CD4-positive, alpha-beta T cell treated with Interleukin-4 for 1 hour (primary cell): ENCODE measurements at places on chromosomes 16 and 17.

GRCh38 chr16:56933828-56934598 lies 2.1 kb downstream of the HERPUD1 start:
- no peak for DNase-seq

- no peak for DNase-seq
Observed at GRCh38 chr16:2817340-2818271, 569 bp downstream of the PRSS21 start.

DNA sequence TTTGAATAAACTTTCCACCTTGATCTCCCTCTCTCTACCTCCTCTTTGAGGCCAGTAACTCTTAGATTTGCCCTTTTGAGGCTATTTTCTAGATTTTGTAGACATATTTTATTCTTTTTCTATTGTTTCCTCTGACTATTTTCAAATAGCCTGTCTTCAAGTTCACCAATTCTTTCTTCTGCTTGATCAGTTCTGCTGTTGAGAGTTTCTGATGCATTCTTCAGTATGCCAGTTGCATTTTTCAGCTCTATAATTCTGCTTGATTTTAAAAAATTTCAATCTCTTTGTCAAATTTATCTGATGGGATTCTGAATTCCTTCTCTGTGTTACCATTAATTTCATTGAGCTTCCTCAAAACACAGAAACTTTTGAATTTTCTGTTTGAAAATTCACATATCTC lies 257.5 kb downstream of the HAPSTR1 start:
- DNase-seq = no peak

DNA sequence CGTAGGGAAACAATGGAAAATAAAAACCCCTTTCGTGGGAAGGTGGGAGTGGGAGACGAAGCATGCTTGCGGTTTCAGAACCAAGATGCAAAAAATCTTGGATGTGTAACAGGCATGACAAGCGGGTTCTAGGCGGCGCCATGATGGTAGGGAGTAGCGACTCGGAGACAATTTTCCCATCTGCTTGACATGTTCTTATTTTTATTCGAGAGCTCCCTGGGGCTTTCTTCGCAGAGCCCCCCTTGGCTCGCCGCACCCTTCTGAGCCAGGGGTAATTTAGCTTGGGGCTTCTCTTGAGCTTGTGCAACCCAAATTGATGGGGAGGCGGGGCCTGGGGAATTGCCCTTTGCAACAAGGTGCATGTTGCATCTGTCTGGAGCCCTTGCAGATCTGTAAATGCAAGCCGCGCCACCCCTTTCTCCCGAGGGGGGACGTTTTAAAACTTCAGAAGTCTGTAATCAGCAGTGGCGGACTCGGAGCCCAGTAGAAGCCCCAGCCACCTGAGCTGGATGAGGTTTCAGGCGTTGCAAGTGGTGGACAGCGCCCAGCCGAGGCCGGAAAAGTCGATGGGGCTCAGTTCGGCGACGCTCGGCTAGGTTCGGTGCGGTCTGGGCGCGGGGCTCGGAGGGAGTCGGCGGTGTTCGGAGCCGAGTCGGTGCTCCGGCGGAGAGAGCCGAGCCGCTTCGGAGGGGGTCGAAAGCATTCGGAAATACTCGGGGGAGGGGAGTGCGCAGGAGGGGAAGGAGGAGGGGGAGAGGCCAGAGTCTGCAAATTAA lies 2.9 kb downstream of the GNAO1 start:
- peak; percentile 73 for DNase-seq

- no peak for DNase-seq
Observed at GRCh38 chr17:27153005-27153404, 140.9 kb upstream of the WSB1 start.

DNA sequence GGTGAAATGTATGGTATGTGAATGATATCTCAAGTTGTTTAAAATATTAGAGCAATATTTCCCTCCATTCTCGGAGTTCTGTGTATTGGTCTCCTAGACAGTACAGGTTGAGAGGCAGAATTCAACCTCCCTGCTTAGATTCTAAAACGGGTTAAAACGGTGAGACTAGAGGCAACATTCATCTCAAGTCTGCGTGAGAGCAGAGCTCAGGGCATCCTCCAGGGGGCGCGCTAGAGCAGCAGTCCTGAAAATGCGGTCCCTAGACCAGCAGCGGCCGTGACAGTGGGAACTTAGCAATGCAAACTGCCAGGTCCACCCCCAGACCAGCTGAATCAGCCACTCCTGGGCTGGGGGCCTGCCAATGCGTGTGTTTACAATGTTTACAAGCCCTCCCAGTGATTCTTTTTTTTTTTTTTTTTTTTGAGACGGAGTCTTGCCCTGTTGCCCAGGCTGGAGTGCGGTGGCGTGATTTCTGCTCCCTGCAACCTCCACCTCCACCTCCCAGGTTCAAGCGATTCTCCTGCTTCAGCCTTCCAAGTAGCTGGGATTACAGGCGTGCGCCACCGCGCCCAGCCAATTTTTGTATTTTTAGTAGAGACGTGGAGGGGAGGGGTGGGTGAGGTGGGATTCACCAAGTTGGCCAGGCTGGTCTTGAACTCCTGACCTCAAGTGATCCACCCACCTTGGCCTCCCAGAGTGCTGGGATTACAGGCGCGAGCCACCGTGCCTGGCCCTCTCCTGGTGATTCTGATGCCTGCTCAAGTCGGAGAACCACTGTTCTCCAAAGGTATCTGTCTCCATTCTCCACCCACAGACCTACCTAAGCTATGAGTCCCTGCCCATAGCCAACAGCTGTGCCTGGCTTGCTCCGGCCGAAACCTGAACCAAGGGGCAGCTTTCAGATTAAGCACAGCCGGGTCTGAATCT lies 24.2 kb downstream of the KLHL36 start:
- peak; percentile 80 for DNase-seq

DNA sequence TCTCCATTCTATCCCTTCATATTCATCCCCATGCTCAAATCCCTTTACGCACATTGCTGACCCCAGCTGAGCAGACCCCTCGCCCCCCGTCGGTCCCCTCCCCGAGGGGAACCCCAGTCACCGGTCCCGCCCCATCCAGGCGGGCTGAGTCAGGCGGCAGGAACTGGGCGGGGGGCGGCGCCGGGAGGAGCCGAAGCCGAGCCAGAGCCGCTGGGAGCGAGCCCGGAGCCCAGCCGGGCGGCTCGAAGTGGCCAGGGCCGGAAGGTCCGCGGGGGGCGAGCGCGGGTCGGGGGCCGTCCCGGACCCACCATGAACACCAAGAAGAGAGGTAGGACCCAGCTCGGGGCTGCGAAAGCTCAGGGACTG lies 8.6 kb downstream of the RIPOR1 start:
- peak; percentile 49 for DNase-seq

DNA sequence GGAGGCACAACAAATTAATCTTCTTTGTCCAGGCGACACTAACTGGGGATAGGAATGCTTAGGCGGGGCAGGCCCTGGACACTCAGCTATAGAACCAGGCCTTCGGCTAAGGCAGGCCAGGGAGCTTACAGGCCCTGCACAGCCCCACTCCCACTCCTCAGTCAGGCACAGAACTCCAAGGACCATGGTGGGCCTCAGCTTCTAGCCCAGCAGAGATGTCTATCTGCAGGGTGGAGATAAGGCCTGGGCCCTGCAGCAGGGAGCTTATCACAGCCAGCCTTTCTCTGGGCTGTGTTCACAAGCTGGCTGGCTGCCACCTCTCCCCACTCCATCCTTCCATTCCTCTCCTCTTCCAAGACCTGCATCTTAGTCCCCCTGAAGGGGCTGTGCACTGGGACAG lies 68.1 kb downstream of the TMEM132E start:
- no peak for DNase-seq

- no peak for DNase-seq
Observed at GRCh38 chr17:47844814-47845715, 4.0 kb upstream of the SCRN2 start.

- no peak for DNase-seq
Observed at GRCh38 chr16:73921295-73921694, 375.3 kb upstream of the PSMD7 start.

GRCh38 chr16:1257561-1258224 lies 1.8 kb downstream of the TPSD1 start:
- no peak for DNase-seq

DNA sequence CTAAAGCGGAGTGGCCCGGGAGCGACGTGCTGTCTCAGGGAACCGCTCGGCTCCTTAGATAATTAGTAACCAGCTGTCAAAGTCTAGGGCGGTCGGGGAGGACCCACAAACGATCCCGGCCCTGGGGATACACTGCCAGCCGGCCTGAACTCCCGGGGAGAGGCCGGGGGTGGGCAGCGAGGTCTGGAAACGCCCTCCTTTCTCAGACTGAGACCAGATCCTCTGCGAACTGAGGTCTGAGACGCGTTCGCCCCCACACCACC lies 1.3 kb downstream of the HNF1B start:
- DNase-seq = no peak

DNA sequence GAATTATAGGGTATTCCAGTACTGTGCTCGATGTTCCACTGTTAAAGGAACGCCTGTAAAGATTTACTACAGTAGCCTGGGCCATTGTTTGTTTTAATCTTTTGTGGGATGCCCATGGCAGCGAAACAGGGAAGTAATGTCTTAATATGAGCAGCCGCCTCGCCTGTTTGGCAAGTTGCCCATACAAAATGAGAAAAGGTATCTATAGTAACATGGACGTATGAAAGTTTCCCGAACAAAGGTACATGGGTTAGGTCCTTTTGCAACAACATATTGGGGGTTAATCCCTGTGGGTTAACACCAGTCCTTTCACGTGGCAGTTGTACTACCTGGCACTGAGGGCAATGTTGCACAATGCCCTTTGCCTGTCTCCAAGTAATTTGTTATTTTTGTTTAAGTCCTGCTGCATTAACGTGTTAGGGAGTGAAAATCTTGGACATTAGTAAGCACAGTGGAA lies 21.1 kb upstream of the TMC5 start:
- DNase-seq = no peak

DNA sequence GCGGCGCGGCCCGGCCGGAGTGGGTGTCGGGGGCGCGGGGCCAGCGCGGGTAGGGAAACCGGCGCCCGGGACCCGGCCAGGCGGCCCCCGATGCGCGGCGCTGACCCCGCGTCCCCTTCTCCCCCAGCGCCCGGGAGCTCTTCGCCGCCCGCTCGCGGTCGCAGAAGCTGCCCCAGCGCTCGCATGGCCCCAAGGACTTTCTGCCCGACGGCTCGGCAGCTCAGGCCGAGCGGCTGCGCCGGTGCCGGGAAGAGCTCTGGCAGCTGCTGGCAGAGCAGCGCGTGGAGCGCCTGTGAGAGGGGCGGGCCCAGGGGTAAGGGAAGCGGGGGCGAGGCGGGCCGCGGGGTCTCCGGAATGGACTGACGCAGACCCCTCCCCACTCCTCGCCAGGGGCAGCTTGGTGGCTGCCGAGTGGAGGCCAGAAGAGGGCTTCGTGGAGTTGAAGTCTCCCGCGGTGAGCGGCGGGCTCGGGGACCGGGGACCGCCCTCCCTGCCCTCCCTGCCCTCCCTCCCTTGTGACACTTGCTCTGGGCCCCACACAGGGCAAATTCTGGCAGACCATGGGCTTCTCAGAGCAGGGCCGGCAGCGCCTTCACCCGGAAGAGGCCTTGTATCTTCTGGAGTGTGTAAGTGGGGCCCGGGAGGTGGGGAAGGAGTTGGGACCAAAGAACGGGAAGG lies 430 bp downstream of the TSEN54 start:
- DNase-seq = peak; percentile 28

GRCh38 chr16:17744921-17745572 lies 274.3 kb upstream of the XYLT1 start:
- DNase-seq = no peak

DNA sequence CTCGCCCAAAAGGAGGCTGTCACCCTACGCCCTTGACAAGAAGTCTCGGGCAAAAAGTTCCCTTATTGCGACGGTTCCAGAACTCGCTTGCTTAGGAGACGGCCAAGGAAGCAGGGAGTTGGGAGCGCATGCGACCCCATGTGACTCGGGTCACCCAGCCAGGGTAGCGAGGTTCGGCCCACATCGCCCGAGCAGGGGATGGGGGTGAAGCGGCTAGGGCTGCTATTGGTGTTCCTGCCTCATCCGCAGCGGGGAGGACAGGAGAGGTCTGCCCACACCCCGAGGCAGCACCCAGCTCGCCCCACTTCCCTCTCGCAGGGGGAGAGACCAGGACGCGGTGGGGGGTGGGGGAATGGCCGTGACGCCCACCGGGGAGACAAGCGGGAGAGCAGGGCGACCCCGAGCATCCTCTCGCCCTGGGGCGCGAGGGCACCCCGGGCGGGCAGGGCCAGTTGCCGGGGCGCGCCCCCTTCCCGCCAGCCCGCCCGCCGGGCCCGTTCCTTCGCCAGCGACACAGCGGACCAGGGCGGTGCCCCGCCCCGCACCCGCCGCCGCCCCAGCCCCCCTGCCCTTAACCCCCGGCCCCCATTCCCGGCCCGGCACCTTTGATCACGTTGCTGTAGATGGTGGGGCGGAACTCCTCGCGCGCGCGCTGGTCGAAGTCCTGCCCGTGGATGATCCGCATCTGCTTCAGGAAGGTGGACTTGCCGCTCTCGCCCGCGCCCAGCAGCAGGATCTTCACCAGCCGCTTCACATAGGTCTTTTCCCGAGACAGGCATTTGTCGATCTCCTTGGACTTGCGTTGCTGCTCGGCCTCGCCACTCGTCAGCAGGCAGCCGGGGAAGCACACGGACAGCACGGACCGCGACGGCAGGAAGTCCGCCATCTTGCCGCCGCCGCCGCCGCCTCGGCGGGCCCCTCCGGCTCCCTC lies 567 bp downstream of the GNA13 start:
- DNase-seq = peak; percentile 61

- no peak for DNase-seq
Observed at GRCh38 chr17:39009581-39010001, 42.4 kb upstream of the FBXO47 start.

DNA sequence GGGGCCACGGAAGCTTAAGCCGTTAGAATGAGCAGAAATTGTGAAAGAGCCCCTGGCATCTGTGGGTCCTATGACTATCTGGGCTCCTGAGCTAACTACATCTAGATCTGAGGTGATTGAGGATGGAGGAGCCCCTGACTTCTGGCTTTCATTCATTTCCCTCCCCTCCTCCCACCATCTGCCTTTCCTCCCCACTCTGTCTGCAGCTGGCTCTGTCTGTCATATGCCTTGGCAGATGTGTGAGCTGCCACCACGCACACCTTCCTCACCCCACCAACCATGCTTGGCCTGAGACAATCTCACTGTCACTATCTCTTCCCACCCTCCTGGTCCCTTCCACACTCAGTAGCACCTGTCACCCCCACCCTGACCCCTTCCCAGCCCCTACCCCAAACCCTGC lies 5.1 kb downstream of the CD300E start:
- no peak for DNase-seq

DNA sequence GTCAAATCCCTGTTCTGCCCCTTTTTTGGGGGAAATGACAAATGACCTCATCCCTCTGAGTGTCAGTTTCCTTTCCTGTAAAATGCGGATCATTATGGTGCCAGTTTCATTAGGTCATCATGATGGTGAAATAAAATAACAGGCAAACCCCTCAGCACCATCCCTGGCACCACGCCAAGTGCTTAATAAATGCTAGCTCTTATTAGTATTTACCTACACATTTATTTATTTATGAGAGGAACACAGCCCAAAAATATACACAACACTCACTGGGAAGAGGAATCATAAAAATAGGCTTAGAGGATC lies 28.6 kb upstream of the GPRC5B start:
- DNase-seq = no peak

DNA sequence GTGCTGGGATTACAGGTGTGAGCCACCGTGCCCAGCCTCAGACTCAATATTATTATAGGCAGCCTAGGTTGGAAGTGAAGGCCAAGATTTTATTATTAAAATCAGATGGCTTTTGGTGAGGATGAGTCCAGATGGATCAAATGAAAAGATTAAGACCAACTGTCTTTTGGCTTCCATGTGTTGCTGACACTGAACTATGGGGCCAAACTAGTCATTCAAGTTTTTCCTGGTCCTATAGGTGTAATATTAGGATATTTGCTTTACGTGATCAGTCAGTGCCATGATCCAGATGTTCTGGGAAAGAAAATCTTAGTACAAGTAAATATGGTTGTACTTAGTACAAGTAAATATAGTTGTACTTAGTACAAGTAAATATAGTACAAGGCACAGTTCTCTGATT lies 140.6 kb downstream of the MAP2K6 start:
- DNase-seq = no peak

GRCh38 chr17:68437979-68438822 lies 19.1 kb downstream of the WIPI1 start:
- DNase-seq = peak; percentile 63
